ENCODE measurements at places on chromosomes 7 and 10. TPM values are rescaled to one million over a fixed set of nuclear protein-coding genes. Genes with fewer than 3 reads are reported as not detected.

- DNase-seq = no peak
Measured at GRCh38 chr7:107047902-107048782, 3.6 kb downstream of the PRKAR2B start.

DNA sequence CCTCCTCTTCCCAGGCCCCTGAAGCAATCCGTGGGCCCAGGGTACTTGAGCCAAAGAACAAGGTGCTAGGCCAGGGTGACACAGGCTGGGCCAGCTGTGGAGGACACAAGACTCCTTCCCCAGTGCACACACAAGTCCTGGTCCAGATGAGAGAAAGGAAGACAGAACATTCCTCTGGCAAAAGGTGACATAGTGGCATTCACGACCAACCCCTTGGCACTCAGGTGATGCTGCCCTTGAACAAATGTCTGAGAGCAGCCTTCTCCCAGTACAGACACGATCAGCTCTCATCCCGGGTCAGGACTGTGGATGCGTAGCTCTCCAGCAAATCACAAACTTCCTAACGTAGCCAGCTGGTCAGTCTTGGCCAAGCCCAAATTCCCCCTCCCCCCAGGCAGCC lies 118.5 kb downstream of the OAT start:
- no peak for DNase-seq

DNA sequence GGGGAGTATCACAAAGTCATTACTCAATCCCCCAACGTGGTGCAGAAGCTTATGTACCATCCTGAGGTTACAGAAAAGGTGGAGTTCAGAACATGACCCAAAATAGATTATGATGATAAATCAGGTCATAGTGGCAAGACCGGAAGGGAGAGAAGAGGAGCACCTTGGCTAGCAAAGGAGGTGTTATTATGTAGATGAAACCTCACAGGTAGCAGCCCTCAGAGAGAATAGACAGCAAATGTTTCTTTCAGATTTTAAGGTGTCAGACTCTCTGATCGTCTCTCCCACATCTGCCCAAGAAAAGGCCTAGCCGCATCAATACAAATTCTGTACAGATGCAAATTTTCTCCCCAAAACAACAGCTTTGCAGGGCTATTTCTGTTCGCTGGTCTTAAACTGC lies 88.3 kb upstream of the SEMA3D start:
- no peak for DNase-seq

DNA sequence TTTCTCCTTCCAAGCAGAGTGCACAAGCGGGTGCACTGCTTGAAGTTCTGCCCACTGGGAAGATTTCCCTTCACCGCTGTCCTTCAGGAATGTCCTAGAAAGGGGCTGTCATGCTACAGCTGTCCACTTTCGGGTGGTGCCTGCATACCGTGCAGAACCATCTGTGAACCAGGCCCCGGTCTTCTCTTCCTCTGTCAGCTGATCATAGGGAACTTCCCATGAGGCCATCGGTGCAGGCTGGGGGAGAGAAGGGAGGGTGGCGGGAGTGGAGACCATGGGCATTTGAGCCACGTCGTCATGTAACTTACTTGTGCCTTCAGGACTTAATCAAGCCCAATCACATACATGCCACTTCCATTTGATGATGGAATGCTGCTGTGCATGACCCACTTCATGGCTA lies 111.6 kb downstream of the NKX6-2 start:
- DNase-seq = no peak

GRCh38 chr7:81294897-81295515 lies 376.2 kb upstream of the SEMA3C start:
- no peak for DNase-seq

DNA sequence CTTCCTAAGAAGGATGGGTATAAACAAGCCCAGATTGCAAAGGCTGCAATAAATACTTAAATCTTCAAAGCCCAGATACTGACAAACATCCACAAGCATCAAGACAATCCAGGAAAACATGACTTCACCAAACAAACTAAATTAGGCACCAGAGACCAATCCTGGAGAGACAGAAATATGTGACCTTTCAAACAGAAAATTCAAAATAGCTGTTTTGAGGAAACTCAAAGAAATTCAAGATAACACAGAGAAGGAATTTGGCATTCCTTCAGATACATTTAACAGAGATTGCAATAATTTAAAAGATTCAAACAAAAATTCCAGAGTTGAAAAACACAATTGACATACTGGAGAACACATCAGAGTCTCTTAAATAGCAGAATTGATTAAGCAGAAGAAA lies 23.0 kb downstream of the GSDME start:
- no peak for DNase-seq

DNA sequence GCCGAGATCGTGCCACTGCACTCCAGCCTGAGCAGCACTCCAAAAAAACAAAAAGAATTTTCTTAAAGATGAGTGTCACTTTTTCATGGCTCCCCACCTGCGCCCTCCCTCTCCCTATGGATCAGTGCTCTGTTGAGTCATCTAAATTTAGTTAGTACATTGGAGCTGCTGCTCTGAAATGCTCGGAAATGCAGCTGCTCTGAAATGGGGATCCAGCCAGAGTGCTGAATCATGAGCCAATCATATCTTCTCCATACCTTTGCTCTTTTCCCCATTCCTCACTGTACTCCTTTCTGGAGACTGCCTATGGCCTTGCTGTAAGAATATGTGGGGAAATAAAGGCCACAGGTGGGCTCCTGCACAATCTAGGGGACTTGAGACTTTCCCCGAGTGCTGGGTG lies 188.8 kb downstream of the ZNF438 start:
- no peak for DNase-seq

GRCh38 chr10:121928528-121928884 lies 675 bp upstream of the ATE1 start:
- DNase-seq = no peak

The FRMPD2 gene
- polyA plus RNA-seq = not detected

The PDE6C gene
- not detected for polyA plus RNA-seq

The SDK1 gene
- not detected for polyA plus RNA-seq

GRCh38 chr7:40544871-40545303 lies 410.1 kb downstream of the SUGCT start:
- DNase-seq = no peak

The RAB19 gene
- 2.0 TPM for polyA plus RNA-seq

- peak; percentile 85 for DNase-seq
Measured at GRCh38 chr7:100130608-100131453, 4.1 kb downstream of the MBLAC1 start.

DNA sequence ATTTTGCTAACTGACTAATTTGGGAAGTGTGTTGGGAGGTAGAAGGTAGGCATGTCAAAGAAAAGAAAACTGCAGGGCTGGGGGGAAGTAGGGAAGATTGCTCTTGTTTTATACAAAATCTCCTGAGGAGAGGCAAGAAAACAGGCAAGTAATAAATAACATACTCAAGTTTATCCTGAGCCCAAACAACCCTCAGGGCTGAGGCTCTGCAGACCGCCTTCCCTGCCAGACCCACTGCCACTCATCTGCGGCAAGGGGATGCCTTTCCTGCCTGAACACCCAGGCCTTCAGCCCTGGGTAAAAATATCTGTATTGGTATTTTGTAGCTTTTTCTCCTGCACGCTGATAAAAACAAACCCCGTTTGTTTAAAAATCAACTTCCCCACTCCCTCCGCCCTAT lies 399.8 kb upstream of the NFE2L3 start:
- no peak for DNase-seq

The ZDHHC6 gene
- polyA plus RNA-seq = 48.3 TPM

GRCh38 chr7:47819607-47819920 lies 128.7 kb downstream of the PKD1L1 start:
- DNase-seq = no peak

The SPRN gene
- 0.43 TPM for polyA plus RNA-seq

The CCAR1 gene
- 49.4 TPM for polyA plus RNA-seq

DNA sequence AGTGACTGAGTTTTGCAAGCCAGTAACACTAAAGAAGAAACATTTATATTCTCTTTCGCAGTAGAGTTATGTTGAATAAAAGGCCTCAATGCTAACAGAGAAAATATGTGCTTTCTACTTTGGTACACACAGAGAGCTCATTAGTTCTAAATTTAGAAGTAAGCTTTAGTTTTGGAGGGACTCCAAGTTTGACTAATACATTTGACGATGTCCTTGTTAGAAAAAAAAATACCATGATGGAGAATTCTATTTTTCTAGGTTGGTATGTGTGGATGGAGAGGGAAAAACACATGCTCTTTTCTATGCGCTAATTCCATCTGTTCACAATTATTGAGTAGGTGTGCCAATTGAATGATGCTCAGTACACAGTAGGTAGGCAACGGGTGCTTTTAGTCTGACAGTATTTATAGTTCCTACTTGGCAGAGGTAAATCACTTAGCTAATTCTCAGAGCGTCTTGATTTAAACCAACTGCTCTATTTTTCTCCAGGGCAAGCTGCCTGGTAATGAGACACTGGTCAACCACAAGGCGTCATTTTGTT lies 327.2 kb upstream of the AKR1E2 start:
- DNase-seq = no peak

DNA sequence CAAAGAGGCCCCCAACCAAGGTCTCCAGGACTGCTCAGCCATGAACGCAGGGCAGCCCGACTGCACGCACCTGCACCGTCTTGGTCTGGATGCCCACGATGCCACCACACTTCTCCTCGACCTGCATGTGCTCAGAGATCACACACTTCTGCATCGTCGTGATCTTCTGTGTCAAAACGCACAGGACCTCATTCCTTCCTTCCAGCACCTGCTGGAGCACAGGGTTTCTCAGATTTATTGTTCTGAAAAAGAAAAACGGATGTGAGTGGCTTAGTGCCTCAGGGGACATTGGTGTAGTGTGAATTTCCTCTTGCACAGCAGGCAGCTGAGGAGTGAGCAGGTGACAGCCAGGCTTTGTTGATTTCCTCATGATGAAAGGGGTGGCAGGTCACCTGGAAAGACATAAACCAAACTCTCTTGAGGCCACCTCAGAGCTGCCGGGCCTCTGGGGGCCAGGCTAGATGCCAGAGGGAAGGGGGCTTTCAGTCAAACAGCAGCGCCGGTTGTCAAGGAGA lies 38.2 kb downstream of the GSDME start:
- DNase-seq = no peak

The KCND2 gene
- polyA plus RNA-seq = not detected

DNA sequence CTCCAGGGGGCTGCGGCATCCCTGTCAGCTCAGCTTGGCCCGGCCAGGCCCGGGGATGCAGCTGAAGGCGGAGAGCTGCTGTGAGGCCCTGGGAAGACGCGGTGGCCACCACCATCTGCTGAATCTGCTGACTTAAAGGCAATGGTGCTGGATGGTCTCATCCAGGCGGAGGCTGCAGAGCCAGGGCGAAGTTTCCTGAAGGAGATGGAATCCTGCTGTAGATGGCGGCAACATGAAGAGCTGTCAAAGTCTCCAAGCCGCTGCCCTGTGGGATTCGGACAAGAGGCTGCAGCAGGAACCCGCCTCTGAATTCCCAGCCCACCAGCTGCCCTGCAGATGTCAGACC lies 200.1 kb downstream of the PTPRN2 start:
- no peak for DNase-seq

DNA sequence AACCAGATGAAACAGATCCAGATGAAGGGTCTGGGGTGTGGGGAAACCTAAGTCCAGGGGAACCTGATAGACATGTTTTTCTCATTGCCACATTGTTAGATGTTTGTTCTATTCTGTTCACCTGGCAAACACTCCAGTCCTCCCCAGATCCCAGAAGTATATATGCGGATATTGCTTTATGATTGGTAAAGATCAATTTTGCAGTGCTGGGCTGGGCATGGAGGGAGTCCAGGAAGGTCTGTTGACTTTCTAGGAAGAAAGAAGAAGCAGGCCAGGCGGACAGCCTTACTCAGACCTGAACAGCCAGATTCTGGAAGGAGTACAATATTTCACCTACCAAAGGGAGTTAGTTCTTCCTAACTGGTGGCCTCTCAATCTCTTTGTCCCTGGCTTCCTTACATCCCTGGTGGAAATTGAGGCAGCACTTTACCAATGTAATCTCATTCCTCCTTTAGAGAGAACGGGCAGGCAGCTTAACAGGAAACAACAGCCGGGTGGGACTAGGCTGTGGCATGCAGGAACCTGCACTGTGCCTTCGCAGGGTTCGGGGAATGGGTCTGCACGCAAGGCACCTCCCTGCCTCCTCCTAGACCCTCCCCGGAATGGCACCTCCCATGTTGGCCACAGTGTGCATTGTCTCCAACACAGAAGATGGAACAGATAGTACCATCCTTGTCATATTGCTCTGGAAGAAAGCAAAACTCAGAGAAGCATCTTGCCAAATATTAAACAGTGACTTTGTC lies 930 bp downstream of the GIMAP6 start:
- peak; percentile 36 for DNase-seq

DNA sequence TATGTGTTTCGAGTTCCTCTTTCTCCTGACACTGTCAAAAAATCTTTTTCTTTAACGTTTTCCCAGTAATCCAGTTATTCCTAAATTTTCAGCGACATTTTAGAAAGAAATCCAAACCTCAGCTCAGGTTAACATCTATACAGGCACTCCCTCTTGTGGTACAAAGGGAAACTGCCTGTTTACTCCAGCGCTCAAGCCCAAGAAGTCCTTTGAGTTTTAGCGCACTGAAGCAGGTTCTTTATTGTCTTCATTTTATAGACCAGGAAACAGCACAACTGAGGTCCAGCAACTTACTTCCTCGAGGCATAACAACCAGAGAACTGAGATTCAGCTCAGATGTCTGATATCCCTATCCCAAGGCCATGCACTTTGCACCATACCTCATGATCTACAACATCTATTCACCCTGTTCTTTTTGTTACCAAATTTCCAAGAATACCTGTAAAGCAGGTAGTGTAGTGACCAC lies 287.2 kb upstream of the MKLN1 start:
- DNase-seq = peak; percentile 53

- DNase-seq = peak; percentile 53
Measured at GRCh38 chr7:155796381-155797261, 15.6 kb downstream of the SHH start.

The BAZ1B gene
- polyA plus RNA-seq = 31.1 TPM

The ABCB4 gene
- not detected for polyA plus RNA-seq

DNA sequence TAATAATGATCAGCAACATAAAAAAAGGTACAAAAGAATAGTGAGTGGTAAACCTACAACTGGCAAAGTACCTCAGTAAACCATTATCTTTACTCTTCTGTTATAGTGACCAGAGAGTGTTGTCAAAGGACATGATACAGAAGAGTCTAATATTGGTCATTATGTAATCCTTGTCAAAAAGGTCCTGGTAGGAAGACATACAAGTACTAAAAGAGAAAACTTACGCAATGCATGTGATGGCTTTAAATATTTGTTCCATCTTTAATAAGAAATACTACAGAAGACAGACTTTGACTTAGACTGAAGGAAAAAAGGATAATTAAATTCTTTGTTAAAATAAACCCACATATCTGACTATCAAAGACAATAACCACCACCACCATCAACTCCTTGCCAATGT lies 6.5 kb downstream of the DOCK4 start:
- no peak for DNase-seq

The MDFIC gene
- 125 TPM for polyA plus RNA-seq

DNA sequence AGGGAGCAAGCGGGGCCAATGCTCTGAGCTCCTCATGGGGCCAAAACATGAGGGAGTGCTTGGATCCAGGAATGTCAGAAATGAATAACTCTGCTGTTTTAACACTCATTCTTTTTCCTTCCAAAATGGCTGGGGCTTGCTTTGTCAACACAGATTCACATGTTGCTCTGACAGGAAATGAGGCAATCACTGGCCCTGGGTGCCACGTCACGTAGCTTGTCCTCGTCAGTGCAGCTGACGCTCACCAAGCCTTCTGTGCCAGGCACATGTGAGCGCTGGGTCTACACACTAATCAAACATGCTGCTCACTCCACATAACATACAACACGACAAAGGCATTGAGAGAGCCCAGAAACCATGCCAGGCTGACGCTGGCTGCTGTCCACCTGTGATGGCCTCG lies 198.9 kb downstream of the WDR37 start:
- no peak for DNase-seq

- DNase-seq = no peak
Measured at GRCh38 chr7:17139081-17139480, 159.4 kb upstream of the AHR start.

- DNase-seq = no peak
Measured at GRCh38 chr7:138961159-138961558, 20.0 kb downstream of the KIAA1549 start.
